ENCODE measurements at places on chromosomes 1 and 21.

GRCh38 chr1:59730759-59731478, 83.8 kb upstream of the HOOK1 start:
- DNase-seq, result no peak

GRCh38 chr1:29380532-29380931, 144.2 kb downstream of the PTPRU start:
- DNase-seq, result no peak

DNA sequence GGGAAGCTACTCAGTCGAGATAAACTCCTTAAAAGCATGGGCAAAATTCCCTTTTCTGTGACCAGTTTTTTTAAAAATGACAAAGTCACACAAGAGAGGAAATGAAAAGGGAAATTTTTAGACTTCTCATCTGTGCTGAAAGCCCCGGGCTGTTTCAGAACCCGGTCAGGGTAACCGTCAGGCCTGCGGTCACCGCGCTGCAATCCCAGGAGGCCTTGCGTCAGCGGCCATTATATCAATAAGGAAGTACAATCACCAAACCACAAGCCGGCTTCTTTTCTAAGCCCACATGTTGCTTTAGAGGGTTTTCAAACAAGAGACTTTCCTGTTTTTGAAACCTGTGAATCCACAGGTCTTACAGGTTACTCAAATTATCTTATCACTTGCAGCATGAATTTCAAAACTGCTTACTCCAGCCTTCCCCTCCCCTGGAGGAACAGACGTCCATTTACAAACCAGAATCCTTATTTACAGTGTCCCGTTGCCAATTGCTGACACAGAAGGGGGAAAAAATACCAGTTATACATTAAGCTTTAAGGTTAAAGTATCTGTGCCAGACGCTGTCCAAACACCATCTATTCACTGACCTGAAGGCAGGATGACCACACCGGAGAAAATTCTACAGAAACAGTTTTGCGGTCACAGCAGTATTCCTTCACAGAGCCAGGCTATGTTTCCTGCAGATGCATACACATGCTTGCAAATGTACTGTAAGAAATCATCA, 165.3 kb downstream of the TOMM20 start:
- no peak for DNase-seq

GRCh38 chr21:45850181-45850580, 131.4 kb upstream of the COL6A1 start:
- DNase-seq, result no peak
